Renal cortical epithelial cell (primary cell): ENCODE measurements at places on chromosomes 7 and 10. TPM values are rescaled to one million over a fixed set of nuclear protein-coding genes. Genes with fewer than 3 reads are reported as not detected.

PDIA4 gene
- total RNA-seq = 254 and 463 TPM in 2 replicates

HOXA13 gene
- total RNA-seq = under 0.01 TPM in 1 of 2 replicates, not detected in the other

SDK1 gene
- total RNA-seq = 6.3 and 30.9 TPM in 2 replicates

TAS2R41 gene
- total RNA-seq = not detected in 2 replicates

HGF gene
- total RNA-seq = 0.15 and 0.17 TPM in 2 replicates

ANXA7 gene
- total RNA-seq = 153 and 222 TPM in 2 replicates

MYH16 gene
- total RNA-seq = 0.05 and 1.4 TPM in 2 replicates

DPYSL4 gene
- 0.69 and 0.94 TPM in 2 replicates for total RNA-seq

FAM180A gene
- total RNA-seq = not detected in 2 replicates

CDH23 gene
- total RNA-seq = not detected in 2 replicates

SPAG6 gene
- total RNA-seq = 0.70 TPM in 1 of 2 replicates, not detected in the other

AKR1C3 gene
- 69.8 and 71.9 TPM in 2 replicates for total RNA-seq

FAM25C gene
- not detected in 2 replicates for total RNA-seq

LRRD1 gene
- 0.05 TPM in 1 of 2 replicates, not detected in the other for total RNA-seq

EN2 gene
- total RNA-seq = 0.05 TPM in 1 of 2 replicates, not detected in the other

SLC13A4 gene
- not detected in 2 replicates for total RNA-seq

SLC12A9 gene
- 13.8 and 25.5 TPM in 2 replicates for total RNA-seq
